Stimulated activated CD4-positive, alpha-beta T cell treated with anti-CD3 and anti-CD28 coated beads, Interleukin-1b, Interleukin-23, amount 100 ng/mL, for 48 hours (primary cell): ENCODE measurements at places on chromosomes 6 and 20.
A peak's percentile ranks its signal among the peaks of the same experiment; 100 is the strongest.

GRCh38 chr6:147434516-147434915 lies 74.0 kb upstream of the SAMD5 start:
- no peak for DNase-seq

DNA sequence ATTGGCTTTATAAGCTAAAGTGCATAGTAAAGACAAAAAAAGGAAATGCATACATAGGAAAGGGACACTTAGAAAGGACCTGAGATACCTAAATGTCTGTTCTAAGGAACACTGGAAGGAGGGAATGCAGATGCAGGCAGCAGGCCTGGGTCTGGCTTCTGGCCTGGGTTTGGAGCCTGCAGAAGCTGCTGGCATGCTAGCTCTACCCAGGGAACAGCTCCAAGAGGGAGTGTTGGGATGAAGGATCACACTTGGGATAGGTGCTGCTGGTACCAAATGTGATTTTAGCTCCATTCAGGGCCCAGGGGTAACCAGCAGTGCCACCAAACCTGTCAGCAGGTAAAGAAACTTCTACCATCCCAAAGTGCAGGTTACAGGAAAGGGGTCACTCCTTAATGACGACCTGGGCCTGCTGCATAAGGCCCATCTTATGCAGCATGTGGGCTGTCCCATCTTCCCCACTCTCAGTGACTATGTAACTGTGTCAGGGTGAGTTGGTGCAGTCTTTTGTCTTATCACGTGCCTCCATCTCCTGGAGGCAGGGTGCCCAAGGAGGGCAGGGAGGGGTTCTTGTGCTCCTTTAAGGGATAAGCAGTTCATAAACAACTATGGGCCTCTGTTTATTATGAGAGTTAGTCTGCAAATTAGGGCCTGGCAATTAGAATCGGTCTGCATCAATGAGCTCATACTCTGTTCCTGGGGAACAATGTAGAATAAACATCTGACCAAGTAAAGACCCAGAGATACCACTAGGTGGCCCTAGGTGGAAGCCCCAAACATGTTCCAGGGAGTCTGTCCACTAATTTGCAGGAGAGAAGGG lies 26.9 kb downstream of the DDX27 start:
- DNase-seq = no peak

DNA sequence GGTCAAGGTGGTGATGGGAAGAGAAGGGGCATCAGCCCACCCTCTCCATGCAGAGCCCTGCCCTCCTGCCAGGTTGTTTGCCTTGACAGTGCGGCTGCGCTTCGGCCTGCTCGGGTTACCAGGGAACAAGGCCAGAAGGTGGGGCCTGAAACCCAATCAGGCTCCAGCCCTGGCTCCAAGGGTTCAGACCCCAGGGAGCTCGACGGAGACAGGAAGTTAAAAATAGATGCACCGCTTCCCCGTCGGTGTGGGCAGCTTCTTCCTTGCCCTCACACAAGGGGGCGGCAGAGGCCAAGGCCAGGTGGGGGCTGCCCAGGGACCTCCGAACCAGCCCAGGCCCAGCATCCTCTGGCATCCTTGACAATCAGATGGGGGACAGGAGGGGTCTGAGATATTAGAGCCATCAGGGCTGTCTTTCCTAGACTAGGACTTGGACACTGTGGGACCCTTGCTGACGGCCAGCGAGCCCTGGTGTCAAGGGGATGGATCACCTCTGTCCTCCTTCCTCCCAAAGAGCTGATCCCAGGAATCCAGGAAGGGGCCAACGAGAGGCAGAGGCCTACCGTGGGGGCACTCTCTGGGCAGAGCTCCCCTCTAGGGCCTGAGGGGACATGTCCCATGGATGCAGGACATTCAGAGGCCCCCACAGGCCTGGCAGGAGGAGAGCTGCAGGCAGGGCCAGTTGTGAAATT lies 65.2 kb downstream of the RIPOR3 start:
- DNase-seq = peak; percentile 29

- DNase-seq = no peak
These were observed 27.5 kb upstream of the MARCKS start for GRCh38 chr6:113829696-113830045.

GRCh38 chr6:41840326-41840725 lies 52.8 kb downstream of the TOMM6 start:
- no peak for DNase-seq

DNA sequence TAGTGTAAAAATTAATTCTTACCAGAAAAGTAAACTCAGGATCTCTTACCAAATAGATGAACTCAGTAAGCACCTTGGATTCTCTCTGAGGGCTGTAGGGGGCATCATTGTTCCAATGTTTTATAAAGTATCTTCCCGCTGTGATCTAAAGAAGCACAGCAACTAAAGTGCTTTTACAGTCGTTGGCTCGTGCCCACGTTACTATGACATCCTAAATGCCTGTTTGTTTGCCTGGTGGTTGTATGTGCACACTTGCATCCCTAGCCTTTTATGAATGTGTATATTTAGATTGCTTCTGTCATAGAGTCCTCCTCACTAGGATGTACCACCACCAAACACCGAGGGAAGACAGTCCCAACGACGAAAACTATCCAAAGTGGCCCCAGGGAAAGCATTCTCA lies 34.5 kb downstream of the SLX4IP start:
- no peak for DNase-seq

GRCh38 chr20:37995856-37996605 lies 37.2 kb downstream of the TTI1 start:
- DNase-seq = no peak

DNA sequence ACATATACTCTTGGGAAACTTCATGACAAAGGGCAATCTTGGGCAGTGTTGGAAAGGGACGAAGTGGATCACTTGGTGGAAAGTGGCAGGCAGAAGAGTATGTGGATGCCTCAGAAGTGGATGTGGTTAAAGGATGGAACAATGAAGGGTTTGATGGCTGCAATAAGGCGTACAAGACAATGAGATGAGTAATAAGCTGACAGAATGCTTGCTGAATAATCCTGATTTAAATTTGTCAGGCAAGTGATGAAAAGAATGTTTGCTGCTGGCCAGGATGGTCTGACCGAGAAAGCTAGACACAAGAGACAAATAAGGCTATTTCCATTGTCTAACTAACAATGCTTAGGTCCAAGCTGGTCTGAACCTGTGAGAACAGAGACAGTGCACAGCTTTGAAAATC lies 61.6 kb upstream of the CEP85L start:
- DNase-seq = no peak

DNA sequence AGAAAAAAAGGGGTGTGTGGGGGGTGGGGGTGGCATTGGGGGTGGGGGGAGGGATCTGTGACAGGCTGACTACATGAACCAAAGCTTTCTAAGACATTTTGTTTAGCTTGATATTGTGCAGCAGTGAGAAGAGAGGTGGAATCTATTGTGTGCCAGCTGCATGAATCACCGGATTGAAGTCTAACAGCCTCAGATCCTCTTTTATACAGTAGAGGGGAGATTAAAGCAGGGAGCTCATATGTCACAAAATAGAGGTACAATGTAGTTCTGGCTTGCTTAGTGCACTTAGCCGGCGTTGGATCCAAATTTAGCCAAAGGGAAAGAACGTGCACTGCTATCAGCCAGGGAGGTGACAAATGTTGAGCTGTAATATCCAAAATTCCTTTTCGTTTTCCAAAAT lies 404.2 kb upstream of the CITED2 start:
- DNase-seq = no peak

DNA sequence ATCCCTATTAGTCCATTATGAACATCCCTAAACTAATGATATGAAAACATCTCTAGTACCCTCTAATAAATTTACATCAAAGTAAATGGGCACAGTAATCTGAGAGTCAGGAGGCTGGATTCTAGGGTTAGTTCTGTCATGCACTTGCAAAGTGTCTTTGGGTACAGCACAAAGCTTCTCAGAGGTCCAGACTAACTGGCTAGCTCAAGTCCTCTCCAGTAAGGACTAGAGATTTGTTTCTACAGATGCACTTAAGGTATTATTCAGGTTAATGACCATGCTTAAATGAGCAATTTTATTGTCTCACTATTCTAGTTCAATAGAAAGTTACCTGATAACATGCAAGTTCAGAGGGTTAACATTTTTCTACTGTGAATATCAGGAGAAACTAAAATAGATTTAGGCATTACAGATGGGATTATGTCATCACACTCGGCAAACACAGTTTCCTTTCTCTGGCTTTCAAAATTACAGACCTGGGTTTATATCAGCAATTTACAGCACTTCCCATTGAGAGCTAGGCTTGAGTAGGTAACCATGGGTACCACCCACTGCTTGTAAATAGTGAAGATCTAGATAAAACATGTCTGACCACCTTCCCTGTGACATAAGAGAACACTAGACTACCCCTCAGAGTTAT lies 402.9 kb upstream of the RUNX2 start:
- DNase-seq = no peak

- DNase-seq = no peak
These were observed 102.5 kb upstream of the SPACA1 start for GRCh38 chr6:87945181-87945580.

GRCh38 chr6:31268369-31268765 lies 3.5 kb downstream of the HLA-C start:
- DNase-seq = no peak

DNA sequence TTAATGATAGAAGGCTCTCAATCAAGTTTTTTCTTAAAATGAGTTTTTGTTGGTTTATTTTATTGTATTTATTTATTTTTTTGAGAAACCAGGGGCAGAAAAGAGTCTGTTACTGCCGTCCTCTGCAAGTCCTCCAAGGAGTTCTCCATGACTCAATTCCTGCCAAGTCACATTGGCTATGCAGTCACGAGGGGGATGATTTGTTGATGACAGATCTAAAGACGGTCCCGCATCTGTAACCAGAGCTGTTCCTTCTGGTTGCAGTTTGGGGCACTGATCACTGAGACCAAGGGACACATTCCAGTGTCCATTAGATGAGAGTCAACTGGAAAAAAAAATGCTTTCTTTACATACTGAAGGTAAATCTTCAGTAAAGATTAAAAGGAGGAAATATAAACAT lies 13.9 kb upstream of the TSHZ2 start:
- DNase-seq = no peak

DNA sequence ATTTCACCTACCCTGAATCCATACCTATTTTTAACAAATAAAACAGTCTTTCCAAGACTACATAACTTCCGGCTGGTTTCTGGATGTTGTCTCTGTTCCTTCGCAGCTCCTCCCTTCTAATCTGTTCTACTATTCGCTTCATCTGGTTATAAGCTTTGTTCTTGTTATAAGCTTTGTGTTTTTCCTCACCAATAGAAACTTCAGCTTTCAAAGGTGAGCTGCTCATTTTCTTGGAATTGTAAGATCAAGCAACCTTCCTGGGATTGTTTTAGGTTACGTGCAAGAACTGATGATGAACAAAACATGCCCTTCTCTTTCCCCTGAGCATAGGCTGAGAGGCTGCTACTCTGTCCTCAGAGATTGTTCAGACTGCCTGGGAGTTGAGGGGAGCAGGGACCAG lies 2.1 kb downstream of the GFOD1 start:
- DNase-seq = no peak

DNA sequence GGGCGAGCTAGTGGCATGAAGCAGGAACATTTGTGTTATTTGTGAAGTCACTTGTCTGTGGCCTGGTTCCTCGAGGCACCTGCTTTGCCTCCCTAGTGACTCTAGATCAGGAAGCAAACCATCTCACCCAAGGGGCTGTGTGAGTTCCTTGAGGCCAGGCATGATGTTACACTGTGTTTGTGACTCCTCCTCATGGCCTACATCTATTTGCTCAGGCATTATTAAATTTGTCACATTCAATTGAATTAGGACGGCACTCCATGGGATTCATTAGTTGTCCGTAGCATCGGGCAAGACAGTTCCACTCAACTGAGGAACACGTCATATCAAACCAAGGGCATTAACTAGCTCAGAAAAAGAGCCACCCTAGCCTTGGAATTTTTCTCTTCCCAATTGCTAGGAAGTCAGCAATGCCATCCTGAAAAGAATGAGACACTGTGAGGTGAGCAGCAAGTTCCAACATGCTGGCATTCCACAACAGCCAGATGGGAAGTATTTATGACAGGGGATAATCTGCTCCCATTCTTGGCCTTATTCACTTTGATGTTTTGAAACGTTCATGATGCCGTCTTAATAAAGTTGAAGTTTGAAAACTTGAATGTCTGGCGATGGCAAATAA lies 17.2 kb downstream of the TMEM200A start:
- DNase-seq = no peak

GRCh38 chr20:64025826-64026412 lies 10.1 kb upstream of the C20orf204 start:
- DNase-seq = no peak

GRCh38 chr6:134138226-134138975 lies 86.0 kb upstream of the SLC2A12 start:
- DNase-seq = no peak

GRCh38 chr6:143009851-143010250 lies 50.8 kb upstream of the AIG1 start:
- no peak for DNase-seq
